ENCODE measurements at places on chromosomes 12 and 14.

GRCh38 chr12:64318605-64319004 lies 72.0 kb downstream of the C12orf56 start:
- no peak for DNase-seq

- DNase-seq: no peak
These were observed 646 bp upstream of the DNAJC22 start for GRCh38 chr12:49345825-49346658.

DNA sequence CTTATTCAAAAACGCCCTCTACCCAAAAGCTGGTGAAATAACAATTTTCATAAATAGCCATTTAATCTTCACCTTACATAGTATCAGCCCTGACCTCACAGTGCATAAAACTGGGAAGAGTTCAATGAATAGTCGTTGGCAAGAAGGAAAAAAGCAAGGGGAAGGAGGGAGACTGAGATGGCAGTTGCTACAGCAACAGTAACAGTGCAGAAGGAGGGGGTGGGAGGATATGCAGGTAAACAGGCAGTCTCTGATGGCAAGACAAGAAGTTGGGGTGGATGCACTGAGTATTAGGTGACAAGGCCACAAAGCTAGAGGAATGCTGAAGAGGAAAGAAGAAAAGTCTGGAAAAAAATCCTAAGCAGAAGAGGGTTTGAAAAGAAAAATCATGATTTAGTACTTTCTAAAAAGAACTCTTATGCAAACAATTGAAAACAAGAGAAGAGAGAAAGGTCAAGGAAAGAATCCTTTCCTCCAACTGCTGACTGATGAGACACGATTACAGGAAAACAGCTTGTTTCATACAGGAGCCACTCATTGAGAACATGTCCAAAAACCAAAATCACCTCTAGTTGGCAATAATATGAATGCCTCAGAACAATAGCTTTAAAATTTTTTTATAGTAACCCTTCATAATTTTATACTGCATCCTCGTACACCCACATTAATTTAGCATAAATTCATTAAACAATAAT lies 56.0 kb downstream of the DCAF5 start:
- DNase-seq: no peak

DNA sequence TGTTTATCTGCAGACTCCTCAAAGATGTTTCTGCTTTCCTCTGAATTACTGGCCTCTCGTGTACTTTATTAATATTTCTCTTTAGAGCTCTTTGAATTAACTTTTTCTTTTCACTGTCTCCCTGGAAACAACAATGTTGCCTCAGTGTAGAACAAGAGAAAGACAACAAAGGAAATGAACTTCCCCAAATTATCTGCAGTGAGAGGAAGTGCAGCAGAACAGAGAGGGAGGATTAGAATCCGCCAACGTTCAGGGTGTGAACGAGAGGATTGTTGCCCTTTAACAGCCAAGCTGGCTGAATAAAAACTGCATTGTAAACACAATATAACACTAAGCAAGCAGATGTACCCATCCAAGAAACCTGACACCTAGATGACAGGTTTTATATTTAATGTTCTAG lies 375.9 kb downstream of the GALC start:
- no peak for DNase-seq

DNA sequence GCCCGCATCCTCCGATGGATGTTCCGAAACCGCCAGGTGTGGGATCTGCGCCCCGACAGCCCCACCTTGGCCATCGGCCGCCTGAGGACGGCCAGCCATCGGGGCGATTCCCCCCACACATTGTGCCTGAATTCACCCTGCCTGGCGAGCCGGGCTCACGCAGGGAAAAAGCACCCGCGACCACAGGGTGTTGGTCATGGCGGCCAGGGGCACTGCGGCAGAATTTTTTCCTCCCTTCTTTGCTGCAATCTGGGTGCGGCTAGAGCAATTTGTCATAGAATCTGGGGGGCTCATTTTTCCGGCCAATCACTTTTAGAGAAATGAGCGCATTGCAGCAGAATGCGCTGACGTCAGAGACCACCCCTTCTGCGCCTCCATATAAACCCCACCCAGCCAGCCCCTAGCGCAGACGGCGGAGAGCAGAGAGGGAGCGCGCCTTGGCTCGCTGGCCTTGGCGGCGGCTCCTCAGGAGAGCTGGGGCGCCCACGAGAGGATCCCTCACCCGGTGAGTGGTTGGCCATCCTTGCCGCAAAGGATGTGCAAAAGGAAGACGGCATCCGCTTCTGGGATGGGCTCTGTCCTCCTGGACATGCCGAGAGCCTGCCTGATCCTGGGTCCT lies at the start of gene MEG3:
TSS of gene MEG3 (plus strand) at position 406 of the 619 bp plus-strand sequence.
- no peak for DNase-seq

DNA sequence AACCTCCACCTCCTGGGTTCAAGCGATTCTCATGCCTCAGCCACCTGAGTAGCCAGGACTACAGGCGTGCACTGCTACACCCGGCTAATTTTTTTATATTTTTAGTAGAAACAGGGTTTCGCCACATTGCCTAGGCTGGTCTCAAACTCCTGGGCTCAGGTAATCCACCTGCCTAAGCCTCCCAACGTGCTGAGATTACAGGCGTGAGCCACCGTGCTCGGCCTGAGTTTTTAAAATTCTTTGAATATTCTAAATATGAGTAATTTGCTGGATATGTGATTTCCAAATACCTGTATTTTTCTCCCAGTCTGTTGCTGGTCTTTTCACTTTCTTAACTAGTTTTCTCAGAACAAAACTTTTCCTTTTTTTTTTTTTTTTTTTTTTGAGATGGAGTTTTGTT lies 27.4 kb downstream of the GIT2 start:
- DNase-seq: no peak

DNA sequence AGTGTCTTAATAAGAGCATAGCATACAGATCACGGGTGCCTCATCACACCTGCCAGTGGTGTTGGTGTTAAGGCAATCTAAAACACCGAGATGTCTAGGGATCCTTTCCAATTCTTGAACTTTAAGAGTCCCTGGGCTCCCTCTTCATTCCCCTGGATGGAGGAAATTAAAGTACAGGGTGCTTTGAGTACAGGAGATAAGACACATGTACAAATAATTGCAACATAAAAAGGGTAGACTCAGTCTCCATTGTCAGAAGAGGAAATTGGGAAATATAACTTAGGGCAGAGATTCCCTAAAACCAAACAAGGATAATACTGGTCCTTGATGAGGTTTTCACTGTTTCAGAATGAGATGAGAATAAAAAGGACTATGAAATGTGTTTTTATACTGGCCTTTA lies 34.9 kb downstream of the SCFD1 start:
- no peak for DNase-seq

DNA sequence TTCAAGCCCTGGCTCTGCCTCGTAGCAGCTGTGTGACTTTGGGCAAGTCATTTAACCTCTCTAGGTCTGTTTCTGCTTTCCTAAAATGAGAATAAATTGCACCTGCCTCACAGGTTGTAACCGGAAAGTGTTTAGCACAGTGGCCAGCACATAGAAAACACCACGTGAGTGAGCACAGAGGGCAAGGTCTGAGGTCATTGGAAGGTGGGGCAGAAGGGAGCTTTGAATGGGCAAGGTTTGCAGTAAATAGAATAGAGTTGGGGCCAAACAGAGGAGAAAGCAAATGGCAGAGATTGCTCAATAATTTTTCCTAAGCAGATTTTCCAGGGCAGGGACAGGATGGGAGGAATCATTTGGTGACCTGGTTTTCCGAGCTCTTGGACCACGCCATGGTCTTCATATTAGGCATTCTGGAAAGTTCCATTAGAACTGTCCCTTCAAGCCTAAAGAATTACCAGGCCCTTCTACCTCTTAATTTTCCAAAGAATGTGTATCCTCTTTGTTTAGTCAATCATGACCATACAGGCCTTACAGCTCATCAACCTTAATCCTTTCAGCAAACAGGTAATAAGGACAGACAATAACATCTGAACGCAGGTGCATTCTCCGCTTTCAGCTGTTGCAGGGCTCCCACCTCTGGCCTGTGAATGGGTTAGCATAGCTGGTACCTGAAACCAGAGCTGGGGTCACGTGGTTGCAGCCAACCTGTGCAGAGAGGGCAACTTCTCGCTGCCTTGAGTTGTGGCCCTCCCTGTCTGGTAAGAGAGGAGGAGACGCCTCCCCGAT lies 53.8 kb downstream of the VWF start:
- DNase-seq: no peak
